HFFc6 (cell line): ENCODE measurements at places on chromosomes 3 and 15.
A peak's percentile ranks its signal among the peaks of the same experiment; 100 is the strongest.

DNA sequence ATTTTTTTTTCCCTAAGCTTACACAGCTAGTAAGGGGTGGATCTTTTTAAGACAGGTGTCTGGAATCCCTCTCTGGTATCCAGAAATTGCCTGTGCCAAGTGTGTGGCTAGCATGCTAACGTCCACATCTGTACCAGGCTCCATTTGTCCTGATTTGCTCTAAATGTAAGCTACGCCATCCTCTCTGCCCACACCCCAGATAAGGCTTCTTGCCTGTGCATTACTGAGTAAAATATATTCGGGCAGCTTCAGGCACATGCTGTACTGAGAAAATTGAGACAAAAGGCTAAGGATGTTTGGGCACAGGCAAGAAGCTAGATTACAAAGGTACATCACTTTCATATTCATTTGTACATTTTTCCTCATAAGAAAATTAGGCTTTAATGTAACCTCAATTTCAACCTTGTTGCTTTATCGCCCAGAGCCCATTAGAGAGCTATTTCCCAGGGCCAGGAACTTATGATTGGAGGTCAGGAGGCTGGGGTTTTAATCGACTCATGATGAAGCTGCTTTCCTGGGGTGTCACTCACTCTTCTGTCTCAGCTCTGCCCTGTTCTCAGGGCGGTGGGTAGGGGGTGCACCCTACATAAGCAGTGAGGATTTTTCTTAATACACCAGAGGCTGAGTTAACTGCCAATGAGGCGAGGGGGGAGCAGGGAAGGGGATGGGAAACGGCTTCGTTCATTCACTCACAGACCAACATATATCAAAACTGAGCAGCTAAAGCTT lies 106.3 kb downstream of the RORA start:
- no peak for DNase-seq

DNA sequence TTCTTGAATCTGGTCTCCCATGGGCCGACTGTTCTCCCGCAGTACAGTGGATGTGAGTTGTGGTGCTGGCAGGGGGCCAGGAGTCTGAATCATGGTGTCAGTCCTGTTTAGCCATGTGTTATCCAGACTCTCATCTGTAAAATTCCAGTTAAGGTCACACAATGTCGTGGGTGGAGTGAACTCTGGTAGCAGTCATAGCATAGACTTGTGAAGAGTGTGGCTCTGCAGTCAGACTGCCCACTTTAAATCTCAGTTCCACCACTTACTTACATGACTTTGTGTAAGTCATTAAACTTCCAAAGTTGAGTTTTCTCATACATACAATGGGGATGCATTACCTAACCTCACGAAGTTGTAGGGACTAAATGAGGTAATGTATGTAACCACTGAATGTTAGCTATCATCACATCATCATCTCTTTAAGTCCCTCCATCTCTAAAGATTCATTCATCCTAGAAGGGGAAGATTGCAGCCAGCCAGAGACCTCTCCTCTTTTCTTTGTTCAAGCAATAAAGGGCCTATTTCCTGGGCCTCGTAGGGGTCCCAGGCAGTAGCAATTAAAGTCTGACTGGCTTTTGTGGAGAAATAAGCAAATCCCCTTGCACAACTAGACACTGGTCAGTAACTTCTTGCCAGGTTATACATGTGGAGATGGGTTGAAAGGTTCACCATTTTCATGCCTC lies 93.9 kb downstream of the PCCB start:
- DNase-seq, result peak; percentile 95

DNA sequence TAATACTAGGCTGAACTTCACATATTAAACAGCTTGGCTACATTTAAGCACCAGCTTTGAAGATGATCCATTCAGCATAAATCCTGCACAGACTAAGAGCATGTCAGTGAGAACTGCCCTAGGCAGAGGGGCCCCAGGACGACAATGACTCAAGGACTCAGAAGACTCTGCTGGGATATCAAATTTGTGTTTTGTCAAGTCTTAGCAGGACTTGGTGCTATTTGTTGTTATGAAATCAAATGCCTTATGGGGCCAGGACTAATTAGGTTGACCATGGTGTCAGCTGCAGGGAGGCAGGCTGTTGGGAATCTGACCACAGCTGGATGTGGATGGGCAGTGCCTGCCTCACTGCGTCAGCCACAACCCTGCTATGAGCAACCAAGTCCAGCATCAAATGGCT lies 91.8 kb downstream of the RYR3 start:
- DNase-seq, result no peak

DNA sequence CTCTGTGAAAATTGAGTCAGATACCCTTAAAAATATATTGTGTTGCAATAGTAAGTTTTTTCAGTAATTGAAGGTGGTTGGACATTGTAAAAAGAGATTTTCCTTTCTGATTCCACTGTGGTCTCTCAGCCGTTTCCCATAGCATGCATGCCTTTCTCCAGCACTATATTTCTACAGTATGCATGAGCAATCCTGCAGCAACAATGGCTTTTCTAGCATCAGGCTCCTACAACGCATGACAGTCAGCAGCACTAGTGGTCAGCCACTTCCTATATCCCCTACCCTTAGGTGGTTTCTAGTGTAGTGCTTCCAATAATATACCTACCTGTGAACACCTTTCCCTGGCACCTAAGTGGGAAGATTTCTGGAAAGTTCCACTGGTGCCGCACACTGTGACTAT lies 55.4 kb upstream of the SNRPN start:
- no peak for DNase-seq

DNA sequence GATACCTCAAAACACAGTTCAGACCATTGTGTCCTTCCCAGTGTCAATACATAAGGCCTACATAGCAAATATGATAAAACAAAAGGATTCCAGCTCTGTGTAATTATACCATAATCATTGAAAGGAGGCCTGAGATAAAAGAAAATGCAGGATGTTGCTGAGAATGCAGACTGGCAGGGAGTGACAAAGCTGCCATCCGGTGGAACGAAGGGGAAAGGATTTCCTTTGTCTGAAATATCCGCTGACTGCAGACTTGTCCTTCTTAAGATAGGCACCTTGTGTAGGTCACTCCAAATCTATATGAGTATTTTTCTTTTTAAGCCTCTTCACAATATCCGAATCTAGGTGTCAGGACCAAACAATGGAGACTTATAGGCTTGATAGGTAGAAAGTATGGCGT lies 108.0 kb downstream of the KCNH8 start:
- no peak for DNase-seq

- DNase-seq, result no peak
These were observed 382.9 kb downstream of the GABRG3 start for GRCh38 chr15:27353856-27354255.

DNA sequence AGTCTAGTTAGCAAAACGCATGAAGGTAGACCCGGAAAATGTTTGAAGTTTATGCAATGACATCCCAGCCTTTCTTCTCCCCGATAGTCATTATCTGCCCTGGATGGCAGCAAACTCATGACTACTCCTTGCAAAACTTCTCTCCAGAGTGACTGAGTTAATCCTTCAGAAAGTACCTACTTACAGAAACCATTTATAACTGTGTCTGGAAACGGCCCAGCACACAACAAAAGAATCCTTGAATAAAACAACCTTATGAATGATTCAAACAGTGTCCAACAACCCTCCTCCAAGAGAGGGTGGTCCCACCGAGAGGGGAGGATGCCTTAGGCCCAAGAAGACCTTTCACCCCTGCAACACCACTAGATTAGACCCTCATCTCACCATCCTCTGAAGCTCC lies 14.2 kb downstream of the ST8SIA2 start:
- no peak for DNase-seq

DNA sequence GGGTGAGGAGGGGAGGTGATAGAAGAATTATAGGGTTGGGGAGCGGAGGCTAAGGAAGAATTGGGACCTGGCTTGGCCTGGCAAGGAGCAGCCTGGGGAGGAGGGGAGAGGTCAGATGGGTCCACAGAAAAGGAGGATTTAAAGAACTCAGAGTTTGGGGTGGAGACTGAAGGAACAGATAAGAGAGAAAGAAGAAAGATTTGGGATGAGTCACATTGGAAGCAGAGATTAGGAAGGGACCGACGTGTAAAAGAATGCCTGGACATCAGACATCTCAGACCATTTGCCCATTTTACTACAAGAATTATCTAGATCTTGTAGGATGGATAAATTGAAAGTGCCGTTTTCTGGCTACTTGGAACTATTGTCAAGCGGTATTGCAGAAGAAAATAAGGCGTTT lies 10.4 kb downstream of the TCAIM start:
- no peak for DNase-seq

GRCh38 chr3:156160647-156161046 lies 40.3 kb downstream of the KCNAB1 start:
- no peak for DNase-seq

- DNase-seq, result no peak
These were observed 34.3 kb upstream of the LRTM1 start for GRCh38 chr3:54962200-54962599.

DNA sequence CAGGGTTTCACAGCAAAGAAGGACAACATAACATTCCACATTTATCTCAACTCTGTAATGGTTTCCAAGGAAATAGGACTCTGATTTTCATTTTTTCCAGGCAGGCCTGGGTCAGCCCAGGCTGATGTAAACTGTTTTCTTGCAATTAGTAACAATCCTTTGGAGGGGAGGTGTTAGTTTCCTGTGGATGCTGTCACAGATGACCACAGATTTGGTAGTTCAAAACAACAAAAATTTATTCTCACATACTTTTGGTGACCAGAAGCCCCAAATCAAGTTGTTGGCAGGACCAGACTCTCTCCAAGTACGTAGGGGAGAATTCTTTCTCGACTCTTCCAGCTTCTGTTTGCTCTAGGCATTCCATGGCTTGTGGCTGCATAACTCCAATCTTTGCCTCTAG lies 88.0 kb downstream of the EDEM1 start:
- peak; percentile 58 for DNase-seq
